Left ventricle myocardium superior (tissue), 1 donor: ENCODE measurements at places on chromosomes 7 and 10. TPM values are rescaled to one million over a fixed set of nuclear protein-coding genes. Genes with fewer than 3 reads are reported as not detected.

The GIMAP4 gene
- total RNA-seq, result 40.2 TPM

The GSTO2 gene
- 1.1 TPM for total RNA-seq

DNA sequence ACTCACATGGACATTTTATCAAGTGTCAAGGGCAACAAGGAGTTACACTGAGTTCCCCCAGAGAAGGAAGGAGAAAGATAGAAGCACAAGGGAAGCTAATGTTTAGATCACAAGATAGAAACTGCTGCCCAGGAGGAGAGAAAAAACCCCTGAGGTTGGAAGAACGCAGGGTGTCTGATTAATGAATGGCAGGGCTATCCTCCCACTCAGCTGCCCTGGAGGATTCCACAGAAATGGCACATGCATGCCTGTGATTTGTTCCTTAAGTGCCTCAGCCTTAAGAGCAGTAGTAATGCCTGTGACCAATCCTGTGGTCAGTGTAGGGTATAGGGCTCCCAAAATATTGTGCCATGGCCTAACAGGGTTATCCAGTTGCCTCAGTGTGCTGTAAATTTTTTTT lies 20.2 kb downstream of the DNAJB9 start:
- DNase-seq, result no peak

GRCh38 chr7:132133501-132133900 lies 442.8 kb downstream of the PLXNA4 start:
- no peak for DNase-seq

GRCh38 chr7:133458688-133459087 lies 205.8 kb downstream of the EXOC4 start:
- no peak for DNase-seq

The TRPV5 gene
- not detected for total RNA-seq

DNA sequence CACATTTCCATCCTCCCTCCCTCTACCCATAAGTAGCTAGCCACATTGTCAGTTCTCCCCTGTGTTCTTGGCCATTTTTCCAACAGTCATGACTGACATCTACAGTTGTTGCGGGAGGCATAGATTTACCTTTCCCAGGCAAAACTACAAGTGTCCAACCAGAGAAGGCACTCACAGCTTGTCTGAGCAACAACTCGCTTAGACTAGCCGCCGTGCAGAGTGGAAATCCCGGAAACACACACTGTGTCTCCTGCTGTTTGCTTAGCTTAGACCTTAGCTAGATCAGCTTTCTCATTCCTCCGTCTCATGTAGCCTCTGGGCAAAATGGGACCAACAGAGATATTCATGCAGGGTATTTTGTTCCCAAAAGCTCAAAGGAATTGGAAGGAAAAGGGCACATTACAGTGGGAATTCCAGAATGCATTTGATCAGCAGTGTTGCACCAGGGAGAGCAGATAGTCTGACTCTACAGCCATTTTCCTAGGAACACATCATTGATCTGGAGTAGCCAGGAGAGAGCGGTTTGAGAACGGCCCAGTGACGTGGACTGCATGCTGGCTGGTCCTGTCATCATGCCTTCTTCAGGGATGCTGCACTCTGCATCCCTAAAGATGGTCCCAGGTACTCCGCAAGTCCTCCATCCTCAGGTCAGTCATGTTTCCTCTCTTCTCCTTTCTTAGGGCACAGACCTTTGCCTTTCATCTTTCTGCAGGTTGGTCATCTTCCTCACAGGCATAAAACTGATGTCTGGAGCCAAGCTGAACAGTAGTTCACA lies 89.4 kb downstream of the C10orf90 start:
- DNase-seq, result no peak

The RSPH10B gene
- not detected for total RNA-seq

- no peak for DNase-seq
Measured at GRCh38 chr10:112958275-112958995, 8.4 kb downstream of the TCF7L2 start.

The PCLO gene
- 2.9 TPM for total RNA-seq

The LIPM gene
- total RNA-seq, result not detected

- peak; percentile 42 for DNase-seq
Measured at GRCh38 chr7:28104041-28104541, 76.5 kb downstream of the JAZF1 start.

- DNase-seq, result peak; percentile 85
Measured at GRCh38 chr10:71383972-71384687, 12.6 kb upstream of the CDH23 start.

The CYP2C19 gene
- total RNA-seq, result not detected

DNA sequence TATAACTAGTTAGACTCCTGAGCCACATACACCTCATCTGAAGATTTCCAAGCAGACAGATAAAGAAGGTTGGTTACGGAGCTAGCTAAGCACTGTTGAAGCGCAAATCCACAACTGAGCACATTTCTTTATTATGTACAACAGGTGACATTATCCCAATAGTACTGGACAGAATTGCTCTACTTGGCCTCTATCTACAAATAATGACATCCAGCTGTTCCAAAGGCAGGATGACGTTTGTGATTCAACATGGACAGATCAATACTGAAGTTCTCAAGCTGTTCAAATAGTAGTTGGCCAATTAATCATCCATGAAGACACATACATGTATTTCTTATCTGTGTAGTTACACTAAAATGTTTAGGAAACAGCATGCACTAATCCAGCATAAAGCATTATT lies 101.0 kb downstream of the UBE2H start:
- DNase-seq, result no peak

- DNase-seq, result no peak
Measured at GRCh38 chr7:36945612-36946400, 221.5 kb upstream of the AOAH start.

GRCh38 chr10:92284112-92284704 lies 6.7 kb downstream of the CPEB3 start:
- no peak for DNase-seq

- no peak for DNase-seq
Measured at GRCh38 chr7:74199551-74200355, 10.1 kb upstream of the LAT2 start.

The NOD1 gene
- total RNA-seq, result 6.9 TPM

GRCh38 chr7:101815826-101816594 lies 1.4 kb upstream of the CUX1 start:
- peak; percentile 89 for DNase-seq

DNA sequence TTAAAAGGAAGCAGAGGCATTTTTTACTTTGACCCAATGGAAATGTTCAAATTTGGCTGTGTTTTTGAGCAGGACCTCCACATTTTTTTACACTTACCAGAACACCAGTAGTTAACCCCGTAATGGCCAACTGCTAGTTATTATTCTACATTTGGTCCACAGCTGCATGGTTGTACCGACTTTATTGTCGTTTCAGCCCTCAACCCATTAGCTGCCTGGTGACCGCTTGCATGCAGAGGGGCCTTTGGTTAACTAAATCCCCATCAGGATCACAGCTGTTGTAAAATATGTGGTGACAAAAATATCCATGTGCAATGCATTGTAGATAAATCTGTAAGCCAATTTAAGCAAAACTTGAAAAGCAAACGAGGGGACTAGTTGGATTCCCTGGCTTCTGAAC lies 342.2 kb upstream of the MEOX2 start:
- DNase-seq, result no peak

The TSC22D4 gene
- 51.1 TPM for total RNA-seq

GRCh38 chr10:88213065-88213605 lies 349.7 kb downstream of the PTEN start:
- no peak for DNase-seq

GRCh38 chr10:132521466-132522102 lies 16.0 kb upstream of the INPP5A start:
- DNase-seq, result peak; percentile 25

The SPAG6 gene
- total RNA-seq, result not detected

The TMEM196 gene
- total RNA-seq, result not detected

GRCh38 chr10:5606321-5606720 lies 60.1 kb downstream of the ASB13 start:
- DNase-seq, result no peak

- peak; percentile 60 for DNase-seq
Measured at GRCh38 chr7:141071260-141071854, 2.5 kb upstream of the TMEM178B start.

The LLCFC1 gene
- total RNA-seq, result not detected

The SPDYE8 gene
- not detected for total RNA-seq

The EGR2 gene
- 0.55 TPM for total RNA-seq

DNA sequence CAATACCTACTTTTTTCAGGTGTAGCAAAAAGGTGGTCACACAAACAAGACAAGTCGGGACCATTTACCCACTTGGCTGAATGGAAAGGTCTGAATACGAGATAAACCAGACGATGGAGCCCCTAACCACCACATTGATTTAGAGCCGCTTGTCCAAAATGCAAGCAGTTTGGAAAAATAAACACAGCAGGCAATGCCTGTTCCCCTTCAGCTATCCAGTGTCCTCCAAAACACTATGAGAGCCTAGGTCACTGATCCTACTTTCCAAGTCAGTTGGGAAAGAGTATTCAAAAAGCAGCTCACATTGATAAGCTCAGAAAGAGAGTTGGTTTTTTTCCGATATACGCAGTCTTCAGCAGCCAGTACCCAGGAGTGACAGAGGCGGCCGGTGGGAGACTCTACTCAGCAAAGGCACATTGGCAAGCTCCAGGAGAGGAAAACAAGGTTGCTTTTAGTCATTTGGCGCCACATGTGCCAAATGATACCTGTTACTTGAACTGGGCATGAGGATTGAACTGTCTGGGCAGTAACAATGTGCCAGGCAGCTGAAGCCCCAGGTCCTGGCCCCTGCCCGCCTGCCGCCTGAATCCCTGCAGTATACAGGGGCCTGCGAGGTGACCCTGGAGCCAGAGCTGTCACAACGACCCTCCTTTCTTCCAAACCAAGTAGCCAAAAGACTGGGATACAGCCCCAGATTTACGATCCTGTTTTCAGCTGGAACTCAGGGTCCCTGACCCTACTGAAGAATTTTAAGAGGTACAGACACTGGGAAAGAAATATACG lies 109.8 kb downstream of the PIP4K2A start:
- no peak for DNase-seq

The GNG11 gene
- total RNA-seq, result 20.3 TPM

DNA sequence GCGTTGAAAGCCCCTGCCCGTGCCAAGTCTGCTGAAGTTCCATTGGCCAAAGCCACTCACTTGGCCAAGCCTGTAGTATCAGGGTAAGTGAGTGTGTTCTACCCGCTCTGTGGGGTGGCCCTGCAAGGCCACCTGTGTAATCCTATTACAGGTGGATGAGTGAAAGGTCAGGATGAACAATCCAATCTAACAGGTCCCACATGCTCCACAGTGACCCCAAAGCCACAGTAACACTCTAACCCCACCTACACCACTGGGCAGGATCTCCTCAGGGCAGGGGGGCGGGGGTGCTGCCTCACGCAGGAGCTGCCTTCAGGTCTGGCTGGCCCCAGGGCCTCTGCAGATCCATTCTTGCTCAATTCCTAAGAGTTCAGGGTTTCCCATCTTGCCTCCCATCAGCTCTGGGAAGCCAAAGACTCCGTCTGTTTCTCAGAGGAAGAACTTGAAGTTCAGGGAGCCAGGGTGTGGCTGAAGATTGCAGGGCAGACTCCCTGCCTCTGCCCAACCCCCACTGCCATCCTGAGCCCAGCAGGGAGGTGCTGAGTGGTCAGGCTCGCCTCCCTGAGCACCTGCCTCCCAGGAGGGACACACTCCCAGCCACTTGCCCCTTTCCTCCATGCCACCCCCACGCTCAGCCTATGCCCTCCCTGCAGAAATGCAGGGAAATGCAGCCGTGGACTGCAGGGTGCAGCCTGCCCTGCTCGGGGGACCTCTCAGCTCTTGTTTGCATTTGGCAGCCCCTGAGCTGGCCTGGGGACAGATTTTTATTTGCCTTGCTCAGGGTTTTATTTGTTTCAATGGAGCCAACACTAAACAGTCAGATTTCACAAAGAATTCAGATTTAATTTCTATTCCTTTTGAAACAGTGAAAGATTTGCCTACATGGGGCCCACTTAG lies 9.8 kb upstream of the COMTD1 start:
- no peak for DNase-seq

DNA sequence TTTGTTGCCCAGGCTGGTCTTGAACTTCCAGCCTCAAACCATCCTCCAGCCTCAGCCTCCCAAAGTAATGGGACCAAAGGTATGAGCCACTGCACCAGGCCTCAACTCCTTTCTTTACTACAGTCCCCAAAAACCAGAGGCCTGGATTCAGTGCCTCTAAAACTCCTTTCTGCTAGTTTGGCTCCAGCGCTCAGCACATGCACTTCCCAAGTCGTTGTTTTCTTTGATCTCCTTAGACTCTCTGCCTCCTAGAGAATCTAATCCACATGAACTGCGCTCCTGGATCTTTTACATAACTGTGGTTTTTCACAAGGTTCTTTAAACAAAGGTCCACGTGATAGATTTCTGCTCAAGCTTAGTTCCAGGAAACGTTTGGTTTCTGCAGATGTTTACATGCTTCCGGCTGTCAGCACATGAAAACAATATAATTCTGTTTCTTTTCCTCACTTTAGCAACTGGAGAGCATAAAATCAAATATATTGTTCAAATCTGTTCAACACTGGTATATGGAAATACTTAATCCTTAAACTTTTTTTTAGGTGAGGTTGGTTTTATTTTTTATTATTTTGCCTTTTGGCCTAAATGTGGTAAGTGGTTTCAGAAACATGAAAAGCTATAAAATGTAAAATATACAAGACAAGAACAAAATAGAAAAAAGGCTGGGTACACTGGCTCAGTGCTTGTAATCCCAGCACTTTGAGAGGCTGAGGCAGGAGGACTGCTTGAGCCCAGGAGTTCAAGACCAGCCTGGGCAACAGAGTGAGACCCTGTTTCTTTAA lies 270.5 kb upstream of the MKLN1 start:
- no peak for DNase-seq

DNA sequence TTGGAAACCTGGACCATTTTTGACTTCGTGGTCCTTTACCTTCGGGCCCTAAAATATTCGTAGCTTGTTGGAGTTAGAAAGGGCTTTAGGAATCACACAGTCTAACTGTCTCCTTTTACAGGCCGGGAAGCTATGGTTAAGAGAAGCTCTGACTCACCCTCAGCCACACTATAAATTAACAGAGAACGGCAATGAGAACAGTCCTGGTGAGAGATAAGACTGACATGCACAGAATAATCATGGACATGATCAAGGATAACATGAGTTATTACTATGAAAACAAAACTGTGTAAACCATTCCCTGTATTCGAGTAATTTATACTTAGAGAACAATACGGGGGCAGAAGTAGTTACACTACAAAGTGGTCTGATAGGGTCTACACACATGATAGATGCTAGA lies 162.5 kb upstream of the MALRD1 start:
- no peak for DNase-seq

DNA sequence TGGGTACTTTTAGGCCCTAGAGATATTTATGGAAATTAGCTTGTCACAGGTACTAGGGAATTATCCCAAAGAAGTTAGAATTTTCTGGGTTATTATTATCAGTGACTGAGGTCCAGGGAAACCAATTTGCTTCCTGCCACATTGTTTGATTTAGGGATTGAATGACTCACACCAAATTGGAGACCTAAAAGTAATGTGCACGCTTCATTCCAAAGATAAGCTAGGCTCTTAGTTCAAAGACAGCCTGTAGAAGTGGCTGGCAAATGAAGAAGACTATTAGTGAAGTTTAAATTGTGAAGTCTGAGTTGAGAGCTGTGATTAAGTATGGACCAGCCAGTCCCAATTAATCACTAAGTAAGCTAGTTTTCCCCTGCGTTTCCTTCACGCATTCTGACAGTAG lies 188.1 kb upstream of the MYO3A start:
- DNase-seq, result no peak

The MACROH2A2 gene
- 15.2 TPM for total RNA-seq
